LoVo (cell line): ENCODE measurements at places on chromosomes 13 and 19.

- DNase-seq: no peak
These were observed 1816.8 kb downstream of the OLFM4 start for GRCh38 chr13:54845351-54845965.

- DNase-seq: peak; percentile 32
These were observed 222.8 kb downstream of the LIG4 start for GRCh38 chr13:107992542-107992941.

- no peak for DNase-seq
These were observed 3.6 kb downstream of the TRIP10 start for GRCh38 chr19:6743066-6743465.

- DNase-seq: no peak
These were observed at the start of gene LACC1 for GRCh38 chr13:43879755-43880181. TSS of gene LACC1 (plus strand) at chr13:43879904. CDS start at chr13:43880986, 1,082 bp downstream.

DNA sequence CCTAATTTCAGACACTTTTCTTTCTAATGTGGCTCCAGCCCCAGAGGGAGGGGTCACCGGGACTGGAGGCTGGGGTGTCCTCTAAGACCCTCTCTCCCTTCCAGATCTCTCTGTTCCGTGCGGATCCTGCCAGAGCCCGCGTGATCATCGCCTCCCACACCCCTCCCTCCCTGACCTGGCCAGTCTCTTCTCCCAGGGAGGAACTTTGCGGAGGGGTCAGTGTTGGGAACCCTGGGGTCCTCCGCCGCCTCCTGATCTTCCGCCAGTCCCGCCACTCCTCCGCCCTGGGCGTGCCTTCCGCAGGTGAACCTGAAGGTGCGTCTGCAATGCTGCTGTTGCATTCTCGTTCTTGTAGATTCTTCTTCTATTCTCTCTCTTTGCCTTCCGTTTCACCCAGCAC lies 9.1 kb downstream of the SOX21 start:
- DNase-seq: no peak

GRCh38 chr19:4969772-4970531 lies 1.0 kb downstream of the KDM4B start:
- peak; percentile 13 for DNase-seq

DNA sequence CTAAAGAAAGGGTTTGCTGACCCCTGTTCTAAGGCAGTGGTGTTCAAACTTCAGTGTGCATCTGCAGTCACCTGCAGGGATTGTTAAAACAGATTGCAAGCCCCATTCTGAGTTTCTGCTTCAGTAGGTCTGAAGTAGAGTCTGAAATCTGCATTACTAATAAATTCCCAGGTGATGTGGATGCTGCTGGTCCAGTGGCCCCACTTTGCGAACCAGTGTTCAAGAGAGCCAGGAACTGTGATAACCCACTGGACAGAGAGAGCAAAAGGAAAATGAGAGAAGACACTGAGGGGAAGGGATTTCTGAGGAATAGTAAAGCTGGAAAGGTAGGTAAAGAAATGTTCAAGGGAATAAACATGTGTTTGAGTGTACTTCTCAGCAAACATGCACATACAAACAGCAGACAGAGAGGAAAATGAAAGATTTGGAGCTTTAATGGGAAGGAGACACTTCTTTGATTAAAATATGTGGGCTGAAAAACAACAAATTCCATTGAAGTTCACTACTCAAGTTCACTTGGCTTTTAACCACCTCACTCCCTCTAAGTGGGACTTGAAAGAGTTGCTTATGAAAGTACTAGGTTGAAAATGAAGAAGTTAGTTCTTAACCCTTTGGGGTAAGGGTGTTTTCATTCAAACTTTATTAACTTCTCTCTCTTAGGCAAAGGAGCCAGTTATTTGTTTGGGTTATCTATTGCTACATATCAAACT lies 26.4 kb upstream of the FAM216B start:
- DNase-seq: no peak

DNA sequence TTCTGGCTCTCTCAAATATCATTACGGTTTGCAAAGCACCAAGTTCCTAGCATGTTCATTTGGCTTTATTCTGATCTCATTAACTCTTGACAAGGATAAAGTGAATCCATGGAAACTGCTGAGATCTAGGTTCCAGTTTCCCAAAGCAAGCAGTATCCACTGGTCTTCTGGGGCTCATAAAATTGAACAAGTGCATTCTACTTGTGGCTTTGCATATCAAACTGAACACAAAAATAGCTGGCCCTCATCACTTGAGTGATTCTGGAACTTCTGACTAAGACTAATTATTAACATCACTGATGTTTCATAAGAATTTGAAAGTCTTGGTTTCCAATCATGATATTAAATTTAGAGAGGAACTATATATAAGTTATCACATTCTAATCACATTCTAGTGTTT lies 6.3 kb upstream of the KCTD12 start:
- DNase-seq: no peak
